ENCODE measurements at places on chromosomes 4 and X. TPM values are rescaled to one million over a fixed set of nuclear protein-coding genes. Genes with fewer than 3 reads are reported as not detected.

BST1 gene
- 18.6 TPM for total RNA-seq

PITX2 gene
- not detected for total RNA-seq

FATE1 gene
- not detected for total RNA-seq

SPANXA2 gene
- total RNA-seq: not detected

MAOB gene
- total RNA-seq: 28.2 TPM

PNCK gene
- 12.3 TPM for total RNA-seq

MAML3 gene
- total RNA-seq: 23.4 TPM

ABCG2 gene
- 6.3 TPM for total RNA-seq

RHOH gene
- total RNA-seq: 7.7 TPM

SATL1 gene
- not detected for total RNA-seq

SRPK3 gene
- 2.7 TPM for total RNA-seq

SMIM10 gene
- total RNA-seq: 8.4 TPM

IL2RG gene
- 5.6 TPM for total RNA-seq

GLRA2 gene
- not detected for total RNA-seq

IGBP1 gene
- total RNA-seq: 43.4 TPM

SPATA18 gene
- 12.4 TPM for total RNA-seq

RGN gene
- total RNA-seq: 7.0 TPM

SPIN2A gene
- total RNA-seq: 1.4 TPM

GASK1B gene
- total RNA-seq: 30.8 TPM

DCAF4L1 gene
- total RNA-seq: 0.36 TPM

DNA sequence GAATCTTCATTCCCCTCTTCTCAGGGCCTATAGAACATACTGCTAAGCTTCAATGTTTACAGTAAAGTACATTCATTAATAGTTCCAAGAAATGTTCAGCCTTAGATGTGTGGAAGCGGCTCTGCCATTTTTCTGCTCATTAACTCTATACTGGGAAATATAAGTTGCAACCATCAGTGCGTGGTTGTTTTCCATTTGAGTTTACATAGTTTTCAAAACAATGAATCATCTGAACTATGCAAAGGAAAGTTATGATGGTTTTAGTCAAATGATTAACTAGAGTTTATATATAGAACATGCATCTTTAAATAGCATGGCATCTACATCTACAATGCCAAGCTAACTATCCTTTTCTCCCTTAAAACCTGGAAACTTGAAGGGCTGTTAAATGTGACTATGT lies 29.6 kb downstream of the LEF1 start:
- DNase-seq: no peak

DNA sequence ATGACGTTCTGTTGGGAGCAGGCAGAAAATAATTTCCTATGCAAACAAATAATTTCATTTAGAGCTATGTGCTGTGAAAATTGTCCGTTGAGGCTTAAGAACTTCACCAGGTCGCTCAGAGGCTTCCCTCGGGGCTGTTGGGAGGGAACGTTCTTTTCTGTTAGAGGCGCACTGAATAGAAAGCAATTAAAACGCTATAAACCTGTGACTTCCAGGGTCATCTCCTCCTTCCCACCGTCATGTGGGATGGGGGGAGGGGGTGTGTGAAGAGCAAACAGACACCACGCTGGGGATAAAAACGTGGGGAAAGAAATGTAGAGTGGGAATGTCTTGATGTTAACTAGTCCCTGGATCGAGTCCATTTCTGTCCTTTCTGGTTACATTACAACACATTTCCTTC lies 35.2 kb upstream of the ZNF518B start:
- DNase-seq: no peak

GRCh38 chrX:349196-349595 lies 30.6 kb upstream of the GTPBP6 start:
- DNase-seq: no peak

GRCh38 chr4:38769857-38770256 lies 12.9 kb downstream of the TLR10 start:
- no peak for DNase-seq

GRCh38 chr4:67549123-67549522 lies 3.8 kb upstream of the CENPC start:
- DNase-seq: no peak

GRCh38 chrX:114006664-114007063 lies 577.2 kb upstream of the HTR2C start:
- no peak for DNase-seq

GRCh38 chr4:8220661-8221450 lies 21.8 kb downstream of the SH3TC1 start:
- DNase-seq: no peak

- no peak for DNase-seq
Measured at GRCh38 chrX:84760560-84760959, 243.1 kb upstream of the APOOL start.

GRCh38 chr4:40831146-40831907 lies 81.6 kb downstream of the NSUN7 start:
- DNase-seq: no peak

GRCh38 chr4:98473046-98473445 lies 185.4 kb downstream of the TSPAN5 start:
- no peak for DNase-seq

DNA sequence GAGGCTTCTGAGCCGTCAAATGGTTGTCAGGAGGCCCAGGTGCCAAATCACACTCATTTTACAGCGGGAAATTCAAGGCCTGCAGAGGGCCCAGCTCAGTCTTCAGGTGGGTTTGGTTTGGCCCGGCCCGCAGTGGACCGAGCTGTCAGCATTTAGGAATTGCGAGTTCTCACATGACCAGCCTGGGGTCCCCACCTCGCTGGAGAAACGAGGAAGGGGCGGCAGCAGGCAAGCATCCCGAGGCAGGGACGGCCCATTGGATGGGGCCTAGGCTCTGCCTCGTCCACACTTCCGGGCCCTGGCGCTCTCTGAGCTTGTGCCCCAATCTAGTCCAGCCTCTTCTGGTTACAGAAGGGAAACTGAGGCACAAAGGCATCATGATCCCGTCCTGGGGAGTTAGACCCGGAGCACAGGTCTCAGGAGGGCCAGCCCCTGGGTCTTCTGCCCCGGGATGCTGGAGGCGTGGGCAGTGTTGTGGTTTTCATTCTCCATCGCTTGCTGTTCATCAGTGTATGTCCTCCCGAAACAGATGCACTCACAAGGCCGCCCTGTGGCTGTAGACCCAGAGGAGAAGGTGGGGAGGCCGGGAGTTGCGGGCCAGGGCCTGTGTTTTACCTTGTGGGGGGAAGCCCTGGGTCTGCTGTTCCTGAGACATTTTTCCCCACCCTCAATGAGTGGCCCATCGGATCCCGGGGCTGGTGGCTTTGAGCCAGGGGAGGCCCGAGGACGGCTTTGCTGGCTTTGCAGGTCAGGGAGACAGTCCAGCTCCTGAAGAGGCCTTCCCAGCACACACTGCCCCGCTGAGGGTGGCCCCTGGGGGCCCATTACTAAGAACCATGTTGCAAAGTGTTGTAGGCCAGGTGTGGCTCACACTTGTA lies 8.9 kb downstream of the PSAPL1 start:
- DNase-seq: peak; percentile 36

DNA sequence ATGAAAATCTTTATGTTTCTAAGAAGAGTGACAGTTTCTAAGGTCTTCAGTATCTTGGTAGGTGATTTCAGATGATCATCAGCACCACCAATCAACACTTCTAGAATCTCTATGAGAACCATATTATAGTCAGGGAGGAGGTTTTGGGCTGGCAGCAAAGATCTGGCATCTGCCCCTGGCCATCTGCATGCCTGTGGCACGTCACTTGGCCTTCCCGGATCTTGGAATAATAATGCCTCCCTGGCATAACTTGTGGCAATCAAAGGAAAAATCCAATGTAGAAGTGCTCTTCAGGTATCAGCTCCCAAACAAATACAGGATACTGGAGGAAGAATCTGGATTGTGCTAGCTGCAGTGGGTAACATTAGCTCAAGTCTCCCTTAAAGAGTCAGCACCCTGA lies 57.3 kb downstream of the RASL11B start:
- no peak for DNase-seq

- no peak for DNase-seq
Measured at GRCh38 chrX:108090491-108091263, 665 bp downstream of the PSMD10 start.

DNA sequence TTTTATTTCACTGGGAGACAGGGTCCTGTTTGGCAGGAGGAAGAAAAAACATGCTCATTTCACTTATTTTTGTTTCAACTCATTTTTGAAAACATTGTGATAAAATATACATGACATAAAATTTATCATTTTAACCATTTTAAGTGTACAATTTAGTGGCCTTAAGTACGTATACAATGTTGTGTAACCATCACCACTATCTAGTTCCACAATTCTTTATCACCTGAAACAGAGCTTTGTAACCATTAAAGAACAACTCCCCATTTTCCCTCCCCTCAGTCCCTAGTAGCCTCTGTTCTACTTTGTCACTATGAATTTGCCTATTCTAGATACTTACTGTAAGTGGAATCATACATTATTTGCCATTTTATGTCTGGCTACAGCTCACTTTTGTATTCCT lies 143.8 kb downstream of the GPAT3 start:
- no peak for DNase-seq

DNA sequence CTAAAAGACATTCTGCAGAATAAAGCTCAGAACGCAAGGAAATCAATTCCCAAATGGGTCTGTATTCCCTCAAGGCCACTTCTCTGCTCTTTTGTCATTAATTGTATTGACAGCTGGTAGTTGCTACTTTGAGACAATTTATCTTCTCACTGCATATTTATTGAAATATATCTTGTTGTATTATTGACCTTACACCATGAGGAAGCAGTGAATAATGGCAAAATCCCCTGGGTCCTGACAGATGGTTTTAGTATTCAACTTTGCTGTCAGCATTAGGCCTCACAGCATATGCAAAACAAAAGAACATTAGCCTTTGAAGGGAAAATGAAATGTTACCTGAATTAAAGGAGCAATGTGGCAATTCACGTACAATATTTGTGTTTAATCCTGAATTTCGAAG lies 406.1 kb upstream of the TRAM1L1 start:
- DNase-seq: no peak

GRCh38 chr4:169236873-169237626 lies 33.7 kb downstream of the SH3RF1 start:
- DNase-seq: no peak

DNA sequence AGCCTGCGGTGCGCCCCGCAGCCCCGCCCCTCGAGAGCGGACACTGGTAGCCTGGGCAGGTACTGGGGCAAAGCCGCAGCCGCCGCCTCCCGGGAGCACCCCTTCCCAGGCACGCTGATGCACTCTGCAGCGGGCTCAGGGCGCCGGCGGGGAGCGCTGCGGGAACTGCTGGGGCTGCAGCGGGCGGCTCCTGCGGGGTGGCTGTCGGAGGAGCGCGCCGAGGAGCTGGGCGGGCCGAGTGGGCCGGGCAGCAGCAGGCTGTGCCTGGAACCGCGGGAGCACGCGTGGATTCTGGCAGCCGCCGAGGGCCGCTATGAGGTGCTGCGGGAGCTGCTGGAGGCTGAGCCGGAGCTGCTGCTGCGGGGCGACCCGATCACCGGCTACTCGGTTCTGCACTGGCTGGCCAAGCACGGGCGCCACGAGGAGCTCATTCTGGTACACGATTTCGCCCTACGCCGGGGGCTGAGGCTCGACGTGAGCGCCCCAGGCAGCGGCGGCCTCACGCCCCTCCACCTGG lies 401 bp downstream of the SOWAHD start:
- DNase-seq: no peak

GRCh38 chrX:2846992-2847391 lies 18.3 kb downstream of the GYG2 start:
- DNase-seq: no peak

GRCh38 chr4:71664366-71664765 lies 119.5 kb downstream of the GC start:
- DNase-seq: no peak

DNA sequence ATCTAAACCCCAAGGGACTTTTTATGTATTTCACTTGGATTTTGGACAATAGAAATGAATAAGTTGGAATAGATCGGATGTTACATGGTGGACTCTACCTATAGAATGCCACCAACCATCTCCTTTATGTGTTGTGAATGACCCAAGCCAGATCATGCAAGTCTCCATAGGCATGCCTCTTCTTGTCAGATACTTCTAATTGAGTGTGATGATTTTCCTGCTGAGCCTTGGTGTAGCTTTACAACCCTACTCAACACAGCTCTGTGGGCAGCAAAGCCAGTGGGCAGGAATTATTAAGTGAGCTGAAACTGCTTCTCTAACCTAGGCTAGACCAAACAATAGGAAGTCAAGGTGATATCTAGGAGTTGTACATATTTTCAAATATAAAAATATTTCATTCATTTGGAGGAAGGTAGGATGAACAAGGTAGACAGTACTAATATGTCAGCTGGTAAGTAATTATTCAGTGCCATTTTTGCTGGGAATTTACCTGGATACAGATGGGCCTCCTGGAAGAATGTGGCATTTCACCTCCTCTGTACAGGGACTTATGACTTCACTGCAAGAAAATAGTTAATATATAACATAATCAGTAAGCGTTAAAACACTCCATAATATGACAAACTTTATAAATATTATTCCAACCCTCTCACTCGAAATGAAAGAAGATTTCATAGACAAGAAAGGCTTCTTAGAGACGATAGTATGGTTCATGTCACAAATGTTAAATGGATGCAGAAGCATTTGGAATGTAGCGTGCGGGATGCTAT lies 298.0 kb upstream of the FAT1 start:
- no peak for DNase-seq

GRCh38 chrX:103175944-103176753 lies 38.8 kb upstream of the BEX4 start:
- peak; percentile 59 for DNase-seq

DNA sequence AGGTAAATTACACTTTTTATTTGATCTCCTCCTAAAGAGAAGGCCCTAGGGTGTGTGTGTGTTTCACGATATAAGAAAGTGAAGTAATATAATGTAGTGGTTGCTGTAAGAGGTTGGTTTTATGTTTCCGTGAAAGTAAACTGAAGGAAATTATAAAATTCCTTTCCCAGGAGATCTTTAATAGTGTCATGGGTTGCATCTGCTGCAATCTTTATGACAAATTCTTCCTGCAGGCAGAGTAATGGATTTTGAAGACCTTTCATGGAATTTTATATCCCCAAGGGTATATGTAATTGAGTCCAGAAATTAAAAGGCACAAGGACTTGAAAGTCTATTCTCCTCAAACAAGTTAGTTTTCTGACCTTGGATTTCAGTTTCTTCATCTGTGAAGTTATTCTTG lies 538.6 kb downstream of the ANKRD50 start:
- DNase-seq: no peak

- no peak for DNase-seq
Measured at GRCh38 chr4:94889523-94889922, 131.8 kb downstream of the BMPR1B start.

- no peak for DNase-seq
Measured at GRCh38 chr4:186304866-186305505, 39.0 kb downstream of the F11 start.

- DNase-seq: no peak
Measured at GRCh38 chrX:101595739-101596419, 21.9 kb downstream of the ARMCX6 start.

- no peak for DNase-seq
Measured at GRCh38 chrX:31007321-31007720, 64.5 kb downstream of the FTHL17 start.
